ENCODE measurements at places on chromosomes 5 and 9.

GRCh38 chr5:173837654-173838053 lies 50.5 kb upstream of the CPEB4 start:
- DNase-seq, result no peak

GRCh38 chr5:31757806-31758205 lies 118.9 kb downstream of the PDZD2 start:
- no peak for DNase-seq

GRCh38 chr5:132099905-132100304 lies 26.3 kb downstream of the CSF2 start:
- no peak for DNase-seq

- DNase-seq, result no peak
Measured at GRCh38 chr5:141369994-141370848, at the start of gene PCDHGB3. PCDHGB3 (plus strand) TSS chr5:141370242; CDS start chr5:141370395, 153 bp downstream.

- no peak for DNase-seq
Measured at GRCh38 chr5:135249658-135250057, 149.4 kb downstream of the MACROH2A1 start.

DNA sequence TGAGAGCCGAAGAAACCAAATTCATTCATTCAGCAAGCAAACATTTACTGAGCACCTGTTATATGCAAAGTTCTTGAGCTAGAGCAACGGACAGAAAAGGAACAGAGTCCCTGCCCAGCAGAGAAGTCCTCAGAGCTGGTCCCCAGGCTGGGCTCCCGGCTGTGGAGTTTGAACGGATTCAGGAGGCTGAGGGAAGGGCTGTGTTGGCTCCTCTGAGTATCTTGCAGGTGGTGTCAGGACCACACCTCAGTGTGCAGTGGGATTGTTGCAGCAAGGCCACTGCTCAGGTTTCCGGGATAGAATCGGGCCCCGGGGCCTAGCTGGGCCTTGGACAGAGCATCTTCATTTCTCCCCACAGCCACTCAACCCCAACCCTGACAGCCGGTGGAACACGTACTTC lies 5.1 kb downstream of the TBC1D13 start:
- no peak for DNase-seq

DNA sequence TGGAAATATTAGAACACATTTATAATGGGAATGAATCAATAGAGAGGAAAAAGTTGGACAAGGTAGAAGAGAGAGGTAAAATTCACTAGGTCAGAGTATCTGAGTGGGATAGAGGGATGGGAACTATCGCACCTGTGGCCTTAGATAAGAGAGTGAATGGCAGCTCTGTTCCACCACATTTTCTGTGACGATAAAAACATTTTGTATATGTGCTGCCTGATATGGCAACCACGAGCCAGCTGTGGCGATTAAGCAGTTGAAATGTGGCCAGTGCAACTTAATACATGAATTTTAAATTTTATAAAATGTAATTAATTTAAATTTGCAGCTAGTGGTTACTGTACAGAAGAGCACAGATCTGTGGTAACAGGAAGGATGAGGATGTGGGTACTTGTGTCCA lies 46.7 kb downstream of the ZNF354A start:
- DNase-seq, result no peak

- DNase-seq, result no peak
Measured at GRCh38 chr5:164119806-164120447, 614.5 kb downstream of the MAT2B start.

DNA sequence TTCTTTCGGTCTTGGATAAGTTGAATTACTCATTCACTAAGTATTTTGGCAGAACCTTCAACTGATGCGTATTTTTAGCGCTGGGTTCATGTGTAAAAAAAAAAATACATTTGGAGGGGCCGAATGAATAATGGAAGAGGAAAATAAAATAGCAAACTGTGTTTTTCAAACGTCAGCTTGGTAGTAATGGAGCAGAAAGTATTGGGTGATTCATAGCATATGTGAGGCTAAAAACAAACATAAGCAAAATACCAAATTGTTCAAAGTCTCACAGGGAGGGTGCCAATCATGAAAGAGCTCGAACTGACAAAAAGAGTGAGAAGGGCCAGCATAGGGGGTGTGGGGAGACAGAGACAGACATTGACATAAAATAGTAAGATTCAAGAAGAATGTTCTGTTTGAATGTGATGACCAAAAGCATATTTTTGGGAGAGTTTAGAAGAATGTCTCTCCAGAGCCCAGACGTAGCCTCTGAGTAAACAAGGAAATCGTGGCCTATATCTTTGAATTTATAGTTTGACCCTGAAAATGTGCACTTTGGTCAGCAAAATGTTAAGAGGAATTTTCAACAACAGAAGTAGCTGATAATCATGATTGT lies 174.9 kb upstream of the HMHB1 start:
- DNase-seq, result no peak

- DNase-seq, result no peak
Measured at GRCh38 chr5:50547303-50547702, 106.2 kb upstream of the EMB start.

- DNase-seq, result no peak
Measured at GRCh38 chr9:33109097-33109496, 32.6 kb upstream of the SMU1 start.

DNA sequence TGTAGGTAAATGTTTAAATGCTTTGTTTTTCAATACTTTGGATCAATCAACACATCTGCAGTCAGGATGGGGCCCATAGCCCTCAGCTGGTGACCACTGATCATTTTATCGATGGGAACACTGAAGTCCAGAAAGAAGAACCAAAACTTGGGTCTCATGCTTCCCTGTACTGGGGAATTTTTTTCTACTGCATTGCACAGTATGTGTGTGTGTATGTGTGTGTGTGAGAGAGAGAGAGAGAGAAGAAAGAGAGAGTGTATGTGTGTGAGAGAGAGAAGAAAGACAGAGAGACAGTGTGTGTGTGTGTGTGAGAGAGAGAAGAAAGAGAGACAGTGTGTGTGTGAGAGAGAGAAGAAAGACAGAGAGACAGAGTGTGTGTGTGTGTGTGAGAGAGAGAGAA lies 202.9 kb upstream of the MSX2 start:
- DNase-seq, result no peak

- DNase-seq, result no peak
Measured at GRCh38 chr5:146398826-146399225, 48.3 kb upstream of the TCERG1 start.

GRCh38 chr5:5350101-5350500 lies 72.4 kb upstream of the ICE1 start:
- no peak for DNase-seq

- no peak for DNase-seq
Measured at GRCh38 chr9:99509900-99510535, 287.9 kb downstream of the SEC61B start.

DNA sequence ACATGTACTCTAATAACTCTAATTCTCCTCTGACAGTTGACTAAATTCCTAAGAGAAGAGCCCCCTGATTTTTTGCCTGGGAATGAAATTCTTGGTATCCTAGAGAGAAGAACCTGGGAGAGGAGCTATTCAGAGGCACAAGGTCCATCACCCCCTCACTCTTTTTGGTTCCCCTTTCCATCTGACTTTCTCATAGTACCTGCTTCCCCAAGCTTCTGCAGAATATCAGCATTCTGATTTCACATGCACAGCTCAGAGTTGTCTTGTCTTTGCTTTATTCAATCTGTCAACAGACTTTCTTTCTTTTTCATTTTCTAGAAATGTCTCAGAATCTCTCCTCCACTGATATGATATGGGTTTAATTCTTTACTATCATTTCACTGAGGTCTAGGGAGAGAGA lies 141.5 kb upstream of the FBXL17 start:
- DNase-seq, result no peak

- DNase-seq, result no peak
Measured at GRCh38 chr5:1134478-1134877, 22.6 kb upstream of the SLC12A7 start.

- DNase-seq, result no peak
Measured at GRCh38 chr9:118940473-118940872, 428.8 kb downstream of the BRINP1 start.

GRCh38 chr9:135919318-135919890 lies 12.1 kb upstream of the CAMSAP1 start:
- DNase-seq, result no peak

DNA sequence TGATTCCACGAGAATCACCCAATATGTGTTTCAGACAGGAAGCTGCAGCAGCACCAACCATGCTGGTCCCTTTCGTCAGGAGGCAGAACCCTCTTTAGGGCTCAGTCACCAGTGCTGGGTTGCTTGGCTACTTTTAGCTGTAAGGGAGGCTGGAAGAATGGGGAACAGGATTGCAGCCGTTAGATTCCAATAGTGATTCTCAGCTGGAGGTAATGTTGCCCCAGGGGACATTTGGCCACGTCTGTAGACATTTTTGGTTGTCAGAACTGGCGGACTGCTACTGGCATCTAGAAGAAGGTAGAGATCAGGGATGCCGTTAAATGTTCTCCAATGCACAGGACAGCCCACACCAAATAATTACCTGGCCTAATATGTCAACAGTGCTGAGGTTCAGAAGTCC lies 81.8 kb downstream of the ANKRD33B start:
- DNase-seq, result no peak

- no peak for DNase-seq
Measured at GRCh38 chr5:131441184-131441583, 177.3 kb downstream of the CDC42SE2 start.

DNA sequence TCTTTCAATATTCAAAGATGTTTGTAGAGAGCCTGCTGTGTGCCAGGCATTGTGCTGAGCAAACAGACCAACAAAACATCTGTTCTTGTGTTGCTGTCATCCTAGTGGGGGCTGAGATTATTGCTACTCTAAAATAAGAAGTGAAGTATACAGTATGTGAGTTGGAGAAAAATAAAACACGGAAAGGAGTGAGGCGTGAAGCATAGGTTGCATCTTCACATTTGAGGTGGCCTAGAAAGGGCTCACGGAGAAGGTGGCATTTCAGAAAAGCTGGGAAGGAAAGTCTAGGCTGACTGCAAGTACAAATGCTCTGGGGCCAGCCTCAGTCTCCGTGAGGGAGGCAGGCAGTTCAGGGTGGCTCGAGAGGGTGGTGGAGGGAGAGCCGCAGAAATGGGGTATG lies 80.3 kb downstream of the CSNK1A1 start:
- no peak for DNase-seq

DNA sequence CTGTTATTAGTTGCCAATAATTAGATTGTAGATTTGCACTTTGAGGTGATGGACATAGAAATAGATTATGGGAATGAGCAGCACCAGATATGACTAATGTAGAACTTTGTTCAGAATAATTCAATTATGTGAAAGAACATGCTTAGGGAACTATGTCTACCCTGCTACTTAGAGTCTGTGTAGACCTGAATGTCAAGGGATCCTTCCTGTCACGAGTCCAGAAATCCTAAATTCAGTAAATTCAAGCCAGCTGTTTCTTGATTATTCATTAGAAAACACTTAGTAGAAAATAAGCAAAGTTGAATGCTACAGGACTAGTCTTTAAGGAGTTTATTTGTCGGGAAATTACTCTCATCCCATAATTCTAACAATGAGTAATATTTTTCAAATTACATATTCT lies 887.3 kb upstream of the SEMA6A start:
- DNase-seq, result no peak

- no peak for DNase-seq
Measured at GRCh38 chr5:173010547-173011464, 27.2 kb downstream of the ATP6V0E1 start.

GRCh38 chr5:59777028-59777427 lies 116.5 kb downstream of the PDE4D start:
- no peak for DNase-seq

DNA sequence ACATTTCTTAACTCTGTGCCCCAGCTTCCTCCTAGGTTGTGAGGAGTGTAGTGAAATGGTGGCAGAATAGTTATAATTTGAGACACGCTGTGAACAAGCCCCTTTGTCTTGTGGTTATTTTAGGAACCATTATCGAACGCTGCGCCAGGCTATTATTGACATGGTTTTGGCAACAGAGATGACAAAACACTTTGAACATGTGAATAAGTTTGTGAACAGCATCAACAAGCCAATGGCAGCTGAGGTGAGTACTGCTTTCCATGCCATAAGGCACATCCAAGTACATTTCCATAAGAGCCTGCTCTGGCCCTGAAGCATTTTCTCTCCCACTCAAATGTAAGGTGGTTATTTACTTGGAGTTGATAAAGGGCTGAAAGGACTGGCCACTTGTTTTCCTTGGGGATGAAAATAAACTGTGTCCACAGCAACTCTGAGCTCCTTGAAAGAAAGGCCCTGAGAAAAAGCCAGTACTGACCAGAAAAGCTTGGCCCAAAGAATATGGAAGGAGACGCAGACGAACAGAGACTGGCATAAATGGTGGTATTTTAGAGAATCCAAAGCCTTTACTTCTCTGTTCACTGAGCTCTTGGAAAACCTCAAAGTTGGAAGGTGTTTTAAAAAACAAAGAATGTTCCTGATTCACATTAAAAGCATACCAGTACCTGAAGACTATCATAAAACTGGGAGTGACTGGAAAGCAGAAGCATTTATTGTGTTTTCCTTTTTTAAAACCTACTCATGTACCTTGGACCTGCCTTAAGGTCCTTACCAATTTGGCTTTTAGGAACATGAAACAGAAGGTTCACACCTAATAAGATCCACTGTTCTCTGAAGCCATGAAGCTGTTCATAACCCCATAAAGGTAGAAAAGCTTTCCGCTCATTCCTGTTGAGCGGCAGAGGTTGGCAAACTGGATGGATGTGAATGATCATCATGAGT lies 72.2 kb downstream of the WDR41 start:
- no peak for DNase-seq

DNA sequence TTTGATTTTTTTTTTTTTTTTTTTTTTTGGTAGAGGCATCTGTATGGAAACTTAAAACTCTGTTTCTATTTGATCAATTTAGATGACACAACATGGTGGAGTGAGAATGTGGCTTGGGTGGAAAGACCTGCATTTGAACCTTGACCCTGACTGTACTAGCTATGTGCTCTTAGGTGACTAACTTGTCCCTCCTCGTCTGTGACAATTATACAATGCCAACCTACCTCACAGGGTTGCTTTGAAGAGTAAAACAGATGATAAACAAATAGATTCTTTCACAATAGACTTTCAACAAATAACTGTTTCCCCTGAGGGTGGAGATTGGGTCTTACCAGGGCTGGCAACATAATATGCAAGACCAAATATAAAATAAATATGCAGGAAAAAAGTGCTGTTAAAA lies 109.3 kb downstream of the CRB2 start:
- DNase-seq, result no peak

GRCh38 chr9:38392235-38393127 lies at the start of gene ALDH1B1:
ALDH1B1 (plus strand) TSS chr9:38392702; CDS start chr9:38395749, 3,047 bp downstream.
- DNase-seq, result peak; percentile 60

GRCh38 chr9:38026840-38027527 lies 42.0 kb downstream of the SHB start:
- no peak for DNase-seq
